Endothelial cell (in vitro differentiated cells): ENCODE measurements at places on chromosomes 2 and 18.
A peak's percentile ranks its signal among the peaks of the same experiment; 100 is the strongest.

- DNase-seq, result no peak
Observed at GRCh38 chr2:19575641-19576040, 217.2 kb upstream of the OSR1 start.

- DNase-seq, result no peak
Observed at GRCh38 chr2:191255271-191255670, 10.1 kb downstream of the MYO1B start.

DNA sequence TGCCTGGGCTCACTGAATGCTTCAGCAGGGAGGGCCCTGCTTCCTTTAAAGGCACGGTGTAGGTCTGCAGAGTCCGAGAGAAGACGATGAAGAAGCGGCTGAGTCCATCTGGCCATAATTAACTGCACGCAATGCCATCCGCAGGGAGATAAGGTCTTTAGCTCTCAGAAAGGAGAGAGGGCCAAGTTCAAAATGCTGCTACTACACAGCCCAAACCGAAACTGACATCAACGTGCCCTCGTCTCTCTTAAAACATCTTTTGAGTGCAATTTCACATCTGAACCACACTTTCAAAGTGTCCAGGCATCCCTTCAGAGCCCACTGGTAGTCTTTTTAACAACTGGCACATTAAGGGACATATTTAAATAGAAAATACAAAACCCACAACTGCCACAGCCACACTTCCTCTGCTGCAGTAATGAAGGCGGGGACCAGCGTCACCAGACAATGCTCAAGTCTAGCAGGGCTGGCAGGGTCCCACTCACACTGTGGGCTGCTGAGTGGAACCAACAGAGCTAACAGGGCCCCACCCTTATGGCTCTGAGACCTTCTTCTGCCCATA is 35.8 kb downstream of the ST3GAL5 start:
- DNase-seq, result no peak

DNA sequence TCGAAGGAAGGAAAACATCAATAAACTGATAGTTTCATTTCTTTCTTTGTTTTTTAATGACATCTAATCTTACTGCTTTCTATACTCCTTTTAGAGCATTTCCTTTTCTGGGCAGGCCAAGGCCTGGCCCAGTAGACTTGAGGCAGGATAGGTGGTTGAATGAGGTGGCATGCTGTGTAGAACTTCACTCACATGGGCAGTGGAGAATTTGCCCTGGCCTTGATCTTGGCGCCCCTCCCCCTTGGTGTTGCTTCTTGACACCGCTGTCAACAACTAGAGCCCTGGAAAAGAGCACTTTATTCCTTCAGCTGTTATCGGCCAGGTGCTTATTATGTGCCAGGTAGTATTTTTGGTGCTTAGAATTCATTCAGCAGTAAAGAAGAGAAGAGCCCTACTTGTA is 37.4 kb downstream of the XRCC5 start:
- no peak for DNase-seq

- peak; percentile 67 for DNase-seq
Observed at GRCh38 chr2:176122683-176123410, at the start of gene HOXD9. TSS of gene HOXD9 (plus strand) at chr2:176122719. CDS start at chr2:176122769, 50 bp downstream.

- no peak for DNase-seq
Observed at GRCh38 chr18:77811503-77811902, 561.9 kb downstream of the GALR1 start.

DNA sequence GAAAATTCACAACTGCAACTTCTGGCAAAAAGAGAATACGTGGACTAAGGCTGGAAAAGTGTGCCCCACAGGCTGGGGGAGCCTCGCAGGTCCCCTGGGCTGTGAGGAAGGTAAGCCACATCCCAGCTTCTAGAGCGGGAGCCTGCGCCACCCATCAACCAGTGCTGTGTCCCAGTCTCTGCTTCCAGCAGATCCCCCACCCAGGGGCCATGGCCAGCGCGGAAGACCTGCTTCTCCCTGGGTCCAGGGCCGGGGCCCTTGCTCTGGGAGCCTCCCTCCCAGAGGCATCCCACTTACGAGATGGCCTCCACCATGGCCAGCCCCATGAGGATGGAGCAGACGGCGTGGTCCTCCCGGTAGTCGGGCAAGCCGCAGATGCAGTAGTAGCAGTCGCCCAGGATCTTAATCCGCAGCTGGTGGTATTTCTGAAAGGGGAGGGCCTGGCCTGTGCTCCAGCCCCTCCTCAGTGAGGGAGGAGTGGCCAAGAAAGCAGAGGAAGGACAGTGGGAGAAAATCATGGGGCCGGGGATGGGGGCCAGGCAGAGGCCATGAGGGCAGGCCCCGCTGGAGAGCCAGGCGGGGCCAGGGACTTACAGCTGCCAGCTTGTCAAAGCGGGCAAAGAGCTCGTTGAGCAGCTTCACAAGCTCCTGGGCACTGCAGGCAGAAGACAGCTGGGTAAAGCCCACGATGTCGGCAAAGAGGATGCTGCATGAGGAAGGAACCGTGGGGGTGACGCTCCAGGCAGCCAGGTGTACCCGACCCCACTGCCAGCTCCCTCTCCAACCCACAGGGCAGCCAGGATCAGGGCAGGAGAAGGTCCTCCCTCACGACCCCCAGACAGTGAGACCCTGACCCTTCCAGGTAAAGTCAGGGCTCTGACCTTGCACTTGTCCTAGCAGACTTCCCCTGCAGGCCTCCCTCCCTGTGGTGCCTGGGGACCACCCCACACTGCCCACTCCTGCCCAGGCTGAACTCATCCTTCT is 48.0 kb downstream of the CENPO start:
- no peak for DNase-seq

GRCh38 chr2:223282221-223282620 is 230.2 kb downstream of the KCNE4 start:
- no peak for DNase-seq

DNA sequence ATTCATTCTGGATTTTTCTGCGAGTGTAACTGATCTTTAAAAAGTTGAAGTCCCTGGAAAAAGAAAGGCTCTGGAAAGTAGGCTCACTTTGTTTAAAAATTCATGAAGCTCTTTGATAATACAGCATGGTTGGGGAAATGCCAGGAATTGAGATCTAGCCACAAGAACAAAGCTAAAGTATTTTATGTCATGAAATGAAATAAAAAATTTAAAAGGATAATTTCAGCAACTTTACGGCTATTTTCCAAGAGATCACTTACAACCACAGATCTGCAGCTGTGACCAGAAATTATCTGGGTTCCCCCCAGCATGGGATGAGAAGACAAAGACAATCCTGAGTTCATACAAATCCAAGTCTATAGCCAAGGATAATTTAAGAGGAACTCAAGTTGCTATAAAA is 25.3 kb upstream of the RFX8 start:
- DNase-seq, result no peak

DNA sequence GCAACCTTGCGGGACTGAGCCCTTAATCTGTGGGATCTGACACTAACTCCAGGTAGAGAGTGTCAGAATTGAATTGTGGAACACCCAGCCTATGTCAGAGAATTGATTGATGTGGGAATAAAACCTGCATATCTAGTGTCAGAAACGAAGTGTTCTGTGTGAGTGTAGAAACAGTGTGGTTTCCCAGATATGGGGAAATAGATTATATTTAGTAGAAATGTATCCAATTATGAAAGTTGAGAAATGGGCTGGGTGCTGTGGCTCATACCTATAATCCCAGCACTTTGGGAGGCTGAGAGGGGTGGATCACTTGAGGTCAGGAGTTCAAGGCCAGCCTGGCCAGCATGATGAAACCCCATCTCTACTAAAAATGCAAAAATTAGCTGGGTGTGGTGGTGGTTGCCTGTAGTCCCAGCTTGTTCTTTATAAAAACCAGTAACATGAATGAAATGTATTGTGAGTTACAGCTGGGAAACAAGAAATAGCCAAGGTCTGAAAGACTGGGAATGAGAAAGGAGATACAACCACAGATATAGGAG is 4.3 kb upstream of the TP53I3 start:
- no peak for DNase-seq

GRCh38 chr18:63831080-63831788 is 56.0 kb downstream of the SERPINB7 start:
- no peak for DNase-seq

DNA sequence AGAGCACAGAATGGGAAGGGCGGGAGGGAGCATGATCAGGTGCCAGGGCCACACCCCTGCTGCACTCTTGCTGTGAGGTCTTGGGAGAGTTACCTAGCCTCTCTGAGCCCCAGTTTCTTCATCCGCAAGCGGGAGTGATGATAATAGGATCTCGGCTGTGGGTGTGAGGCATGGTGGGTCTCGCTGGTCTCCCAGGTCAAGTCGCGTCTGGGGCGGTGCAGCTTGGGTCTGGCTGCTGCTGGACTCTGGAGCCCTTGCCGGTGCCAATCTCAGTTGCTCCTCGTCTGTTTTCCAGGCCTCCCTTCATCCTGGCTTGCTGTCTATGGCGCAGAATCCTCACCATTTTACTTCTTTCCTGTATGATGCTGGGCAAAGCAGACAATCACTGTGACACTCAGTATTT is 130.3 kb upstream of the RAB12 start:
- DNase-seq, result no peak

DNA sequence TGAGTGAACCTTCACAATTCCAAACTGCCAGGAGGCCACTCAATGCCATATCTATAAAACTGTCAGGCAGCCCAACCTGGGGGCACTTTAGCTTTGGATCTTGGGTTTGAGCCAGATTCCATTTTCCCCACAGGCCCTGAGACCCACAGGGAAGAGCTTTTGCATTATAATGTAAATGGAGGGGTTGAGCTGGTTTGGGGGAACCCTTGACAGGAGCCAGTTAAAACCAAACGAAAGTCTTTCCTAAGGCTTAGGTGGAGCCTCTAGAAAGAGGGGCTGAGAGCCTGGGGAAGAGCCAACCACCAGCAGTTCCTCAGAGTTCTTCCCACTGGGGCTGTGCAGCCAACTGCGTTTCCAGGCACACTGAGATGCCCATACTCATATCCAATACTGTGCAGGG is 42.7 kb downstream of the BCL11A start:
- no peak for DNase-seq

GRCh38 chr2:23621616-23622015 is 236.6 kb downstream of the KLHL29 start:
- no peak for DNase-seq

DNA sequence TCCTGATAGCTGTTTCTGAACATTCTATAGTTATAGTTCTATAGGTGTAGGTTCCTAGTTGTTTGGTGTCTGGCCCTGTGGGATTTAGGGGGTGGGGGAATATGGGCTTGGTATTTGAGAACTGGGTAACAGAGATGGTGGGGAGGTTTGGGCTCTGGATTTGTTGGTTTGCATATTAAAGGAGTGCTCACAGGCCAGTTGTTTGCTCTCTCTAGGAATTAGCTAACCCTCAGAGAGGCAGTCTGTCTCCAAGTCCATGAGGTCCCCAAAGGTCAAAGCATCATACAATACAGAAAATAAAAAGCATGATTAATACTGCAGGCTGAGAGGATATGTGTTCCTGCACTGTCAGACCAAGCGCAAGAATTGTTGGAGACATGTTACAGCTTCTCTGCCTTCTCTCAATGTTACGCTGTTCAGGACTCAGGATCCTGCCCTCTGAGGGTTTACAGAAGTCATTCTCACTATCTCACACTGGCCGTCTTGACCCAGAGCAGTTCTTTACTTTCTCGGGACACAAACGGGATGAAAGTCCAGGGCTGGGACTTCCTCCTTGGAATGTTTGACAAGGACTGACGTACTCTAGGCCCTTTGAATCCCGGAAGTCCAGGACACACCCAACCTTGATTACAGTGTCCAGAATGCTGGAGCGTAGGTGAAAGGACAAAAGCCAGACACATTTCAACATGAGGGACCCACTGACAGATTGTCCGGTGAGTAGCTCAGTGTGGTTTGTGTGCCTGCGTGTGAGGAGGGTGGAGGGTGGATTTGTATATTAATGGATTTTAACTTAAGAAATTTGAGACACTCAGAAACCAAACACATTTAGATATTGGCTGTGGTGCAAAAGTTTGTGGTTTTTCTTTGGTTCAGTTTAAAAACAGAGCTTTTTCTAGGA is at the start of gene NOSTRIN:
TSS of gene NOSTRIN (plus strand) at position 677 of the 898 bp plus-strand sequence. CDS start at position 687, 10 bp downstream.
- no peak for DNase-seq

- DNase-seq, result no peak
Observed at GRCh38 chr2:15719566-15720313, 128.1 kb downstream of the DDX1 start.

- no peak for DNase-seq
Observed at GRCh38 chr2:159267921-159268320, 18.6 kb downstream of the WDSUB1 start.

GRCh38 chr2:136727973-136728699 is 37.2 kb upstream of the THSD7B start:
- DNase-seq, result no peak

- no peak for DNase-seq
Observed at GRCh38 chr2:98377544-98377943, 31.3 kb downstream of the CNGA3 start.

DNA sequence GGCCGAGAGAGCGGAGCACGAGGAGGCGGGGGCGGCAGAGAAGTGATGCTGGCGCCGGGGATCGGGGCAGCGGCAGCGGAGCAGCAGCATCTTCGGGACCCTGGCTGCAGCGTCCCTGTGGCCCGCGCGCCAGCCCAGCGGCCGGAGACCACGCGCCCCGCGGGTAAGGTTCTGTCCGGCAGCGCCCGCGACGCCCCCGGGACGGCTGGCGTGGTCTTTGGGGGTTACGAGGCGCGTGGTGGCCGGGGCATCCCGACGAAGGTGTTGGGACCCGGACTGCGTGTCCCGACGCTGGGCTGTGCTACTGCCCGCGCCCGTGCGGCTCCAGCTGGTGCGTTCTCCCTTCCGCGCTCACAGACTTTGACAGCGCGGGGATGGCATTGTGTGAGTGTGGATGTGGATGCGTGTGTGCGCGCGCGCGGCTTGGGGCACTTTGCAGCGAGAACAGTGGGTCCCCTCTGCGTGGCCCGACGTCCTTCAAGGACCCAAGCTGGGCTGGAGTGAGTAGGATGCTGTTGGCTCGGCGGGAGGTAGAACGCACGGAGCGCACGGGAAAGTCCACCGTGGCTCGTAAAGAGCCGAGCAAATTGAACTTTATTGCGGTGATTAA is 405.0 kb downstream of the XIRP2 start:
- peak; percentile 26 for DNase-seq

- no peak for DNase-seq
Observed at GRCh38 chr2:134008837-134009236, 245.0 kb upstream of the MGAT5 start.

DNA sequence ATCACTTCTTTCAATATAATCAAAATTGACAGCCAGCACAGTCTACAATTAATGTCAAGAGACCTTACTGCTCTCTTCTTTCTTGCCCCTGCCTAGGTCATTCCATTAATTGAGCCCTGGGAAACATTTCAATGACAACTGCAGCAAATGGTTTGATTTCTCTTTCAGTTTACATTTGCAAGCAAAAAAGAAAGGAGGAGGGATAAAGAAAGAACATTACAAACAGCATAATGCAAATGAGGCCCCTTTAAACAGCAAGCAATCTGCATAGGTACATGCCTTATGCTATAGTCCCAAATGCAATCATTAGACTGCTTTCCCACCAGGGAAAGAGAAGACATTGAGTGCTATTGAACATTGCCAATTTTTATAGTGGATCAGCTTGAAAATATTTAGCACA is 655.0 kb upstream of the CDH2 start:
- DNase-seq, result no peak

- DNase-seq, result no peak
Observed at GRCh38 chr2:143428700-143429099, 299.5 kb downstream of the ARHGAP15 start.

DNA sequence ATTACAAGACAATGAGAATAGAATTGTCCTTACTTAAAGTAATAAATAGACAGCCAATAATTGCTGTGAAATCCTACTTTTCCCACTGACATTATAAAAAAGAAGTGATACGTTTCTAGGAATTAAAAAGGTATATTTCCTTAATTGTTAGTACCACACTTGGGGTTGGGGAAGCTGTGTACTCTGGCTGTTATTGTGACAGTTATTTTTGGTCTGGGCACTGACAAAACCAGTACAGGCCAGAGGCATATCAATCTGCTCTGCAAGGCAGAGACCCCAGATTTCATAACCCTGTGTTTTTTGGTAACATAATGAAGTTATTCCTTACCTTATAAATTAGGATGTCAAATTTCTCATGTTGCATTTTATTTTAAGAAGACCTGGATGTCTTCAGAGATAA is 66.5 kb downstream of the RAB10 start:
- DNase-seq, result no peak
